ENCODE measurements at places on chromosomes 3 and 15.
A peak's percentile ranks its signal among the peaks of the same experiment; 100 is the strongest.

DNA sequence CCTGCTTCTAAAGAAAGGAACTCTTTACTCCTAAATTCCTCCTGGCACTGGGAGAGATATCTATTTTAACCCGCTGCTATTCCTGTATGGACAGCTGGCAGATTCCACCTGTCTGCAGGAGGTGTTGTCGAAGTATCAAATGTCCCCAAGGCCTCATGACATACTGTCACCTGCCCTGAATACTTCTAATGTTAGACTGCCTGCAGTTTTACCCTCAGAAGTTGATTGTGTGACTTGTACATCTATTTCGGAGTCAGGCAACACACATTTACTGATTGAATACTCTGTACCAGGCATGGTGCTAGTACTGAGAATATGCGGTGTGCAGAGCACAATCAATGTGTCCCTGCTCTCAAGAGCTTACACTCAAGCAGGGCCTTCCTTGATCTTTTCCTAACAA lies 38.6 kb downstream of the PDZRN3 start:
- DNase-seq = no peak

- peak; percentile 28 for DNase-seq
Observed at GRCh38 chr3:30356866-30357753, 249.3 kb upstream of the TGFBR2 start.

DNA sequence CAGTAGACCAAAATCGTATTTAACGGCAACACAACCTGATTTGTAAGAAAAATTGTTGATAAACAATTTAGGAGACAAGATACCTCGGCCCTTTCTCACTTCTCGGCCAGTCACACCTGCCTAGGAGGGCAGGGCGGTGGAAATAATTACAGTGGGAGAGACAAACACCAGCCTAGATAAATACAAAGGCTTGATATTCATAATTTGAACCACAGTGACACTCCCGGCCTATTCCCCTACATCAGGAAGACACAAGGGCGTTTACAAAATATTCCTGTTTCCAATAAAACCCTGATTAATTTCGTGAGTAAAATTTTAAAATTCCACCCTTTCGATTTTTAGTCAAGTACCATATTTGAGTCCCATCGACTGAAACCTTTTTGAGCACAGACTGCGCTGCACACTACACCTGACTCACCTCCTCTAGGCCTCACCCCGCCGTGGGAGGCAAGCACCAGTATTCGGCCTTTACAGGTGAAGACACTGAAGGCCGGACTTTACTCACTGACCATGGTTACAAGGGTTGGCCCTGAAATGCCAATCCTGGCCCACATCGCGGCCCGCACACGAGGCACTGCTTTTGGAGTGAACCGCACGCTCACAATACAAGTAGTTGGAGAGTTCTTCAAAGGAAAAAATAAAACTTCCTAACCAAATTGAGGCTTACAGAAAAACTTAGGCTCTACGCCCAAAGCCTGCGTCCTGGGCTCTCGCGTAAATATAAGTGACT lies 794 bp downstream of the ARPP19 start:
- DNase-seq = no peak

GRCh38 chr3:153269730-153270129 lies 107.7 kb downstream of the RAP2B start:
- DNase-seq = no peak

- no peak for DNase-seq
Observed at GRCh38 chr3:153311541-153311940, 149.5 kb downstream of the RAP2B start.

GRCh38 chr3:151924753-151925152 lies 51.3 kb downstream of the SUCNR1 start:
- DNase-seq = no peak

- no peak for DNase-seq
Observed at GRCh38 chr3:66603151-66603611, 102.4 kb upstream of the LRIG1 start.

GRCh38 chr3:160928183-160928726 lies 172.2 kb downstream of the PPM1L start:
- DNase-seq = no peak

DNA sequence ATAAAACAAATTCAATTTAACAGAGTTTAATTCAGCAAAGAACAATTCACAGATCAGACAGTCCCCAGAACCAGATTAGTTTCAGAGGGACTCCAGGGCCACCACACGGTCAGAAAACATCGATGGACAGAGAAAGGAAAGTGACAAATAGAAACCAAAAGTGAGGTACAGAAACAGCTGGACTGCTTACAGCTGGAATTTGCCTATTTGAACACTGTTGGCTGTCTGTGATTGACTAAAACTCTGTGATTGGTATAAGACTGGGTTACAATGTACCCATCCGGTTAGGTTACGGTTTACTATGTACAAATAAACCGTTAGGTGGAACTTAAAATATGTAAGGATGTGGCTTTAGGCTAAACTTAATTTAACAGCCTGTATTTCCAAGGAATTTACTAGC lies 30.3 kb downstream of the MOBP start:
- no peak for DNase-seq

DNA sequence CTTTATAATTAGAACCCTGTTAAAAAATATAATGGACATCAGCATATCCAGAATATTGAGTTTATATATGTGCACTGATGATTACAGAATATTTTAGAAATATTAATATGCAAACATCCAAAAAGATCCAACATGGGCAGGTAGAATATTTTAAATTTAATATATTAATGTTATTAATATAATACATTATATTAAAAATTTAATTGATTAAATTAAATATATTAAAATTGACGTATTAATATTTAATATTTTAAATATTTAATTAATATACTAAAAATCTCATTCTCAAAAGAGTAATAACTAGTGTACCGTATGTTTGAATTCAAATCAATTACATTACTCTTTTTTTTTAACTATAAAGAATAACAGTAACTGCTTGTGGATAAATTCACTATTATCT lies 73.8 kb upstream of the FURIN start:
- no peak for DNase-seq

GRCh38 chr15:31415201-31415600 lies 88.6 kb downstream of the KLF13 start:
- DNase-seq = no peak

- no peak for DNase-seq
Observed at GRCh38 chr3:129624347-129625071, 18.0 kb upstream of the PLXND1 start.

- DNase-seq = peak; percentile 76
Observed at GRCh38 chr3:124688581-124689454, 41.4 kb upstream of the UMPS start.

- peak; percentile 84 for DNase-seq
Observed at GRCh38 chr3:150020527-150020926, 49.8 kb upstream of the PFN2 start.

- DNase-seq = peak; percentile 56
Observed at GRCh38 chr3:101303089-101303731, 17.2 kb downstream of the IMPG2 start.

DNA sequence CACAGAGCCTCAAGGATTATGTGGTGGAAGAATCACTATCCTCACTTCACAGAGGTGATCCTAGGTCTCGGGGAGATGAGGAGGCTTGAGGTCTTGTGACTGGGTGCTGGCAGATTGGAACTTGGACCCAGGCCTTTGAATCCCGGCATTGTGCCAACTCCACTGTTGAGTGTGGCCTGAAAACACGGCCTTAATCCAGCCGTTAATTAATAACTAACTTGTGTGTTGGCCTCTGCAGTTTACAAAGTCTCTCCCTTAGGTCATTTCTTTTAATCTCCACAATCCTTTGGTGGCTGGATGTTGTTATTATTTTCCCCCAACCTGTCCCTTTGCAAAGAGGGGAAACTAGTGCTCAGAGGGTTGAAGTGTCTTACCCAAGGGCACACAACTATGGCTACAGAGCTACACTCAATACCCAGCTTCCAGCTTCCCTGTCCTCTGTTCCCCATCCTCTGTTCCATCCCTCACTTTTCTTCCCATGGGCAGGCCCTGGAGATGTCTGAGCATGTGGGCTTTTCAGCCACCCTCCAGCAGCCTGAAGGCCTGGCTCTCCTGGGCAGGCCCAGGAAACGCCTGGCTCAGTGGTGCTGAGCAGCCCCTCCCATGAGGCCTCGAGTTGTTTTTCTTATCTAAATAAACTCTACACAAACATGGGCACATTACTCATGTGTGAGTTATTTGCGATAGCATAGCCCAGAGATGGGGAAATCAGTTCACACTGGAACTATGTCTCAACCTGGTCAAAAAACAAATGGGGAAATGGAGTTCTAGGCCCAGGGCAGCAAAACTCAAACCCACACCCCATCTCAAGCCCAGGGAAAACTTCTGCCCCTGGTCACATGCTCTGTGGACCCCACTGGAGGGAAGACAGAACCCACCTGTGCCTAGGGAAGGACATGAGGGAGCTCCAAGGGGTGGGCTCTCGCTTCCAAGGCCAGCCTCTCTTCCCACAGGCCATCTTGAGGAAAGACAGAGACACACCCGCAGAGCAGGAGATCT lies 16.8 kb upstream of the SMAD3 start:
- peak; percentile 95 for DNase-seq

GRCh38 chr3:45972534-45973402 lies 22.9 kb downstream of the FYCO1 start:
- peak; percentile 88 for DNase-seq

- no peak for DNase-seq
Observed at GRCh38 chr3:16824081-16824696, 60.6 kb upstream of the PLCL2 start.

DNA sequence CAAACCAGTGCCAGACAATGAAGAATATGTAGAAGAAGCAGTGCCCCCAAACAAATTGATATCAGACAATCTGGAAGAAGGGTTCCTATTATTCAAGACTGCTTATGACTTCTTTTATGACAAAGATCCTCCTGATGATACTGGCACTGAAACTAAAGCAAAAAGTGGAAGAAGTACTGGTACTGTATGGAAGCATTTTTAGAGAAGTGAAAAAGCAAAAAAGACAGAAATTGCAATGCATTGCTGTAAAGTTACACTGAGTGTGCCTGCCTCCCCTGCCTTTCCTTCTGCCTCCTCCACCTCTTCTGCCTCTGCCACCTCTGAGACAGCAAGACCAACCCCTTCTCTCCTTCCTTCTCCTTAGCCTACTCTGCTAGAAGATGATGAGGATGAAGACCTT lies 167.6 kb downstream of the PLCL2 start:
- DNase-seq = no peak

DNA sequence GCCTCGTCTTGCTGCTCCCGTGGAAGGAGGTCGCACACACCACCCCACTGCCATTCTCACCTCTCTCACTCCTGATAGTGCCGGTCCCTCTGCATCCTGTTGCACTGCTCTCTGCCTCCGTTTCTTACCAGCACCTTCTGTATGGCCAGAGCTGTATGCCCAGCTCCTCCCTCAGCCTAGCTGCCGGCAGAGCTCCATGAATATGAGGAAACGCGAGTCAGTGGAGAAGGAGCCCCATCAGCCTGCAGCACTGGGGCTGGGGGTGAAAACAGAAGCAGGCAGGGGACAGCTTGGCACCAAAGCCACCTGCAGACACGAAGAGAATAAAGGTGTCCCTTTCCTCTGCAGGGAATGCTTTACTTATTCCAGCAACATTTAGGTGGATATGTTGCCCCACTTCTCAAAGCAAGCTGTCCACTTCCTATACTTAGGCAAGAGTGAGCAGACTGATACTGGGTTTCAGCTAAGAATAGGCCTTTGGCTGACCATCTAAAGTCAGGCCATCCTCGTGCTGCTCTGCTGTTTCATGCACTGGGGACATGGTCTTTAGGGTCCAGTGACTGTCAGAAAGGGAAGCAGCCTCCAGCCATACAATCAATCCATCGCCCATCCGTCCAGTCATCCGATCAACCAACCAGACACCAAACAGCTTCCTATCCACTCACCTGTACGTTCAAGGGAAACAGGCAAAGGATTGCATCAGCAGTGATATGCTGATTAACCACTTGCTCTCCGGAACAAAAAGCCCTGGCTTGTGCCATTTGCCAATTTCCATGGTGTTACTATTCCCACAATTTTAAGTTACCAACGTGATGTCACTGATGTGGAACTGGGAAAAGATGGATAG lies 222.7 kb downstream of the XXYLT1 start:
- no peak for DNase-seq

- DNase-seq = no peak
Observed at GRCh38 chr3:178084938-178085816, 451.1 kb upstream of the KCNMB2 start.

DNA sequence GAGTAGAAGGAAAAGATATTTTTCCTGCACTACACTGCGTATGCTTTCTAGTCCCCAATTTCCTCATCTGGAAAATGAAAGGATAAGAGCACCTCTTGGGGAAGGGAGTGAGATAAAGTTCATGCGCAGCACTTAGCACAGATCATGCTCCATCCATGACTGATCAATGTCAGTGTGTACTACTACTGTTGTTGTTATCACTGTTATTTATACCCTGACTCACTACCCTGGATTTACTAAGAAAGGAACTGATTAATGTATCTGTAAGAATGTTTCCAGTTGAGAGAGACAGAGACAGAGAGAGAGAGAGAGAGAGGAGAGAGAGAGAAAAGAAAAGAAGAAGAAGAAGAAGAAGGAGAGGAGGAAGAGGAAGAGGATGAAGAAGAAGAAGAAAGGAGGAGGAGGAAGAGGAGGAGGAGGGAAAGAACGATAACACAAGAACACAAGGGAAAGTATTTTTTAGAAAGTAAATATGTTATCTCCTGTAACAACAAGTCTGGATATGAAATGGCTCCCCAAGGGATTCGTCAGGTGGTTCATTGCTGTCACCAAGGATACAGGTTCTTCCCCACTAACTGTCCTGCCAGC lies 212.2 kb upstream of the PROK2 start:
- no peak for DNase-seq

All from EL (cell line).